NCI-H526 treated with DMSO at 0.1 percent for 48 hours (cell line): ENCODE measurements at places on chromosomes 2 and 18.

DNA sequence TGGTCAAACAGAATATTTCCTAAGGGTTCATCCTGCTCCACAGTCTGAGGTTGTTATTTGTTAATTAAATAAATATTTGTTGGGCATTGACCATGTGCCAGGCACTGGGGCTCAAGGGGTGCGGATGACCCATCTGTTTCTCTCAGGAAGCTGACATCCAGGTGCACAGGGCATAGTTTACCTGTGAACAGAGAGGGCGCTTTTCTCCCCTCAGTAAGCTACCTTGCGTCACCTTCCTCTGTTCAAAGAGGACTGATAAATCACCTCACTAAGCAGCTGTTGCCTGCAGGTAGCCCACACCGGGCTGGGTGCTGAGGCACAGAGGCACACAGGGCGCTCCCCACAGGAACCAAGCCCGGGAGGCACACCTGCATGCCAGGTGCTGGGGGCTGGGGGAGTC, 41.6 kb downstream of the SH3RF3 start:
- DNase-seq: no peak

- no peak for DNase-seq
Observed at GRCh38 chr2:84474176-84474575, 15.1 kb upstream of the SUCLG1 start.

DNA sequence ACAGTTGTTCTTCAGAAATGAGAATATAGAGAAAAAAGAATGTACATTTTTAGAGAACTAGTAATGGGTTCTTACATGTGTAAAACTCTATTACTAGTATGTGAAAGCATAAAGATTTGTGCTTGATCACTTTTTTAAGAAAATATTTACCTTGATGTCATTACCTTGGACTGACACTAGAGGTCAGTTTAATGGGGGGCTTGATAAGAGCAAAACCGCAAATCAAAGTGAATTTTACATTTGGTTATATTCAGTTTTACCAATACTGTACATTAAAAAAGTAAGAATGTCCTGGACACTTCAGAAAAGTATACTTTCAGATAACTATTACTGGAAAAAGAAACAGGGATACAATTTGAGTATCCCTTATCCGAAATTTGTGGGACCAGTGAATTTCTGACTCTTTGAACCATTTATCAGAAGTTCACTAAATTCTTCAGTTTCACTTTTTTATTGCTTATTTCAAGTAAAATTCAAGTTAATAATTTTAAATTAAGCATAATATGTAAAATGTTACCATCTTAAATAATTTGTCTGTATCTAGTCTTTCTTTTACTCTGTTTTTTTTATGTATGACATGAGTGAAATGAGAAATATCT, 1149.5 kb downstream of the DSC3 start:
- no peak for DNase-seq

DNA sequence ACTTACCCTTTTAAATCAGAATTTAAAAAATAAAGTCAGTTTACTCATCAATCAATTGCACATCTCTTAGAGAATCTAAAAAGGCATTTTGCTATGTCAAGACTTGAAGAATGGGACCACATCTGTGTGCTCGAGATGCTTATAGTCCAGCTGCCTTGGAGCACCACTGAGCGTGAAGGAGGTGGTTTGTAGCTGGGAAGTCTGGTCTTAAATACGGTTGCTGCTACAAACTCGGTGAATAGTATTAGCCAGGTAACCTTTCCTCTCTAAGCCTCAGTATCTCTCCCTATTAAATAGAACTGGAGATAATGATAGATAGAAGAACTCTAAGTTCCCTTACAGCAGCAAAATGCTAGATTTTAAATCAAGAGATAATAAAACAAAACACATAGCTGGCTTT, 289.7 kb downstream of the TRIB2 start:
- no peak for DNase-seq

DNA sequence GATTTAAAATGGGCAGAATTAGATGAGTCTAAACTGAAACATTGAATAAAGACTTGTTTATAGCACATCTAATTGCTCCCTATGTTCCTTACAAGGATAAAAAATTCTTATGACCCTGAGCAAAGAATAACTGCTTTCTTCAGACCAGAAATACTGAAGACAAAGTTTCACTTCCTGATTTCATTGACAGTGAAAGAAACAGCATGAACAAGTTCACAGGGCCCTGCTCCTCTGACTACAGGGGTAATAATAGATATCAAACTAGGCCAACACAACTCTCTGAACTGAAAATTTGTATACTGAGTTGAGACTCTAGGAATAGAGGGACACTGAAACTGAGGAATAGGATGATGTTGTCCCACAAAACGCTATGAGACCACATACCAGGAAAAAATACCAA, 1383.3 kb upstream of the CDH2 start:
- DNase-seq: no peak

GRCh38 chr2:172046866-172047565, 38.3 kb upstream of the DLX1 start:
- DNase-seq: no peak

DNA sequence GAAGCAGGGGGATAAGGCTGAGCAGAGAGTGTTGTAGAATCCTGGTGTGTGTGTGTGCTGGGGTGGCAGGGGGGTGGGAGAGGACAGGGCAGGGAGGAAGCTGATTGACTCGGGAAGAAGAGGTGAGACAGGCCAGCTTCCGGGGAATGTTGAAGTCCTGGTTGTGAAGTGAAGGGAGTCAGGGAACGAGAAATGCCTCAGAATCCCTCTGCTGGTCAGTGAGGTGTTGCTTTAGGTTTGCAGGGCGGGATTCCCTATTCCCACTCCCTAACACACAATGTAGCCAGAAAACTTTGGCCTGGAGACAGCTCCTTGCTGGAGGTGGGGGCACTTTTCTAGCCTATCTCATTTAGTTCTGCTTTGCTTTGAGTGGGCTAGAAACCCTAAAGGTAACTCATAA, 265.1 kb downstream of the HAUS1 start:
- DNase-seq: no peak

- no peak for DNase-seq
Observed at GRCh38 chr2:83574614-83575013, 884.5 kb downstream of the SUCLG1 start.

DNA sequence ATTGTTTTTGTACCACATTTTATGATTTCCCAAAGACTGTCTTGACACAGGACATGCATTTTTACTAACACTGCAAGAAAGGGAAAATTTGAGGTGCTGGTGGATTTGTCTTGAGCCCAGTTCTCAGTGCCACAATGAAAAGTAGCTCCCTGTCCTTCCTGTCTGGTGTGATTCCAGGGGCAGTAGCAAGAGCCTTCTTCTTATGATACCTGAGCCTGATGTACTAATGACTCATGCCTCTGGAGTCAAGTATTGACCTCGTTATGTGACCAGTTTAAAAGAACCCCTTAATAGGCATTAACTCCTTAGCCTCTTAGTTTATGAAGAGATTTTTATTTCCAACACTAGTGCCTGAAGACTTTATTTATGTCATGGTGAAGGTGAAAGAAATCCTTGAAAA, 728.6 kb downstream of the SLC4A3 start:
- no peak for DNase-seq

DNA sequence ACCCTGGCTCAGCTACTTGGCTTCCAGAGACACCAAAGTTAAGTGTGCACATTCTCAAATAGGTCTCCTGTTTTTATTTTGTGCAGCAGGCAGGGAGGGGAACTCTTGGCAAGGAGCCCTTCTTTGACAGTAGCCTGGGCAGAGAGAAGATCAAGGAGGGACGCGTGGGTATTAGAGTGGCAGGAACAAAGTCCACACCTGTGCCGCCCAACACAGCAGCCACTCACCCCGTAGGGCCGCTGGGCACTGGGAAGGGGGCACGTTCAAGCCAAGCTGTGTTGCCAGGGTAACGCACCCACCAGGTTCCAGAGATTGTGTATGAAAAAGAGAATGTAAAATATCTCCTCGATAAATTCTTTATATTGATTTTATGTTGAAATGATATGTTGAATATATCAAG, 229.3 kb upstream of the AGAP1 start:
- DNase-seq: no peak

- DNase-seq: peak; percentile 100
Observed at GRCh38 chr2:15577071-15577735, 14.5 kb upstream of the DDX1 start.

GRCh38 chr18:24341361-24341760, 56.3 kb downstream of the OSBPL1A start:
- DNase-seq: no peak

- no peak for DNase-seq
Observed at GRCh38 chr2:237128026-237128703, 42.5 kb downstream of the COPS8 start.

GRCh38 chr18:41075212-41075611, 879.8 kb upstream of the PIK3C3 start:
- DNase-seq: no peak

GRCh38 chr2:120077896-120078295, 65.0 kb downstream of the EPB41L5 start:
- DNase-seq: no peak

DNA sequence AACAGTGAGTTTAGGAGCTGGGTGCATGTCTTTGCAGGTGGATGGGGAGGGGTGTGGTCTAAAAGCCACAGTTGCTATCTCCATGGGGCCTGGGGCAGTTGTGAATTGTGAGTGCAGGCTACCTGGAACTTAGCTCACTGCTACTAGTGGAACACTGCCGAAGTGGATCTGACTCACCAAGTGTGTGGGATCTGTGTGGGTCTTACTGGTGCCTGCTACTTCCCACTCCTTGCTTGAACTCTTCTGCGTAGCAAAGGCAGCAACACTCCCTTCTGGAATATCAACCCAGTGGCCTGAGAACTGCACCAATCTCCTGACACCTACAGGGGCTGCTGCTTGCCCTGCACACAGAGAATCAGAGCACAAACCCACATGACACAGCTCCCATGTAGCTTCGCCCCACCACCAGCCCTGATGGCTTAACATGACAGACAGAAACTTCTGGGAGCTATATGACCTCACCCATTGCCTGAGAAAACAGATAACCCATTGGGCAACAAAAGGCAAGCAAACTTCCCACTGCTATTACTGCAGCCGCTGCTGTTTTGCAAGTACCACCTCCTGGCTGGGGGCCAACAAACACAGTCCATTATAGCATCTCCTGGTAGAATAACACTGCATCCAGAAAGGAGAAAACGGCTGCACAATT, 455.1 kb upstream of the DDX18 start:
- DNase-seq: no peak

DNA sequence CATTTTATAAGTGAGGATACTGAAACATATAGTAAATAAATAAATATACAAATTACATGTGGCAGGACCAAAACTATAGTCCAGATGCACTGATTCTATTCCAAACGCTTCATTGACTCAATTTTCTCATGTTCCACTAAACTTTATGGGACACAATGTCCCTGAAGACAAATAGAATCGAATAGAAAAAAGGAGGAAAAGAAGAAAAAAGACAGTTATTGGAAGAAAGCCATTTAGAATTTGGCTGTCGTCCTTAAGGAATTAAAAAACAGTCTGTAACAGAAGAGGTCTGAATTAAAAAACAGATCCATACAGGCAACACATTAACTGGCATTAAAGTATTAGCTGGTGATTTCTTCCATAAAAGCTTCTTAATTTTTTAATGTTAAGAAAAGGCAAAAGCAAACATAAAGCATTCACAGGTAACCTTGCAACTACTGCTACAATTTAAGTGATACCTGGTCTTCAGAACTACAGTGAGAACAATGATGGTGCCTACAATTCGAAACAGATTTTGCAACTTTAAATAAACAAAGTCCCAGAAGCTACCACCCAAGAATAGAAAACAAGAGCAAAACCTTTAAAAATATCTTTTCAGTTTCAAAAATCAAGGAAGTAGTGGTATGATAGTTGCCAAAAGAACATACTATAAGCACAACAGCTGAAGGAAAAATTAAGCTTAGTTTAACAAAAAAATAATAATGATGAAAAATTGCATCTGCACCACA, 17.4 kb upstream of the CHAC2 start:
- DNase-seq: no peak

GRCh38 chr2:69059731-69060290, 46.8 kb downstream of the ANTXR1 start:
- no peak for DNase-seq

GRCh38 chr18:68387246-68387645, 327.7 kb downstream of the TMX3 start:
- DNase-seq: no peak

GRCh38 chr2:84393829-84394228, 65.3 kb downstream of the SUCLG1 start:
- no peak for DNase-seq

DNA sequence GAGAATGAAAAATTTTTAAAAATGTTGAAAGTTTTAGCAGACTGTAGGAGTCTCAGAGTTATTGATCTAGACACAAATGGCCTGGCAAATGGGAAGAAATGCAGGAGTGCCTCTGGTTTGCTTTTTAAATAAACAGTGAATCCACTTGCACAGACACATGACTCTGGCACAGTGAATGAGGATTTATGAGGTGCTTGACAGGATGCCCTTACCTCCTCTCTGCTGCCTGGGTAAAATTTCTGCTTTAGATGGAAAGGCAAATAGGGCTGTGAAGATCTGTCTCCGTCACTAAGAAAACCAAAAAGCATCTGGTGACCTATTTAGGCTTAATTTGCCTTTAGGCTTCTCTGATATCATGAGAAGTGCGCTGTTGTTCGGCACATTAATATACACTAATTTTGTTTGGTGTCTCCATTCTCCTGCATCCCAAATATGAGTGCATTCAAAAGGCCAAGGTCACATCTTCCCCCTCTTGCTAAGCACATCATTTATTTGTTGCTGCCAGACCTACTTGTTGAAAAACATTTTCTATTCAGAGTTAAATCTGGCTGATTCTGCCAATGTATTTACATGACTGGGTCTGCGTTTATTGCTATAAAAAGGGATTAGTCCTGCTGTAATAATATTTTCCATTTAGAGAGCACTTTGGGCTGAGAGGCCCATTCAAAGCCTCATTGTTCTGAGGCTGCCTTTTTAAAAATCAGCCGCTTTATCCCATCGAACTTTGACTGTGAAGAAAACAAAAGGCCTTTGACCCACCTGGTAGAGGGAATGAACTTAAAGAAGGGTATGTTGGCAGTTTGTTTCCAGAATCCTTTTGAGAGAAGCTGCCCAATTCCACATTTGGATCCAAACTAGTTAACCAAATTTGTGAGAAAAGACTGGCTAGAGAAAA, 94.9 kb downstream of the RNF152 start:
- DNase-seq: no peak

GRCh38 chr2:9781252-9781651, 62.0 kb upstream of the TAF1B start:
- no peak for DNase-seq

GRCh38 chr2:186590759-186591505, 1.1 kb downstream of the ITGAV start:
- peak; percentile 67 for DNase-seq

- DNase-seq: peak; percentile 53
Observed at GRCh38 chr2:235551965-235552364, 58.1 kb downstream of the AGAP1 start.

- DNase-seq: no peak
Observed at GRCh38 chr2:105904938-105905337, 160.2 kb downstream of the NCK2 start.
